IPS-NIHi11 (cell line): ENCODE measurements at places on chromosomes 1 and 21.

DNA sequence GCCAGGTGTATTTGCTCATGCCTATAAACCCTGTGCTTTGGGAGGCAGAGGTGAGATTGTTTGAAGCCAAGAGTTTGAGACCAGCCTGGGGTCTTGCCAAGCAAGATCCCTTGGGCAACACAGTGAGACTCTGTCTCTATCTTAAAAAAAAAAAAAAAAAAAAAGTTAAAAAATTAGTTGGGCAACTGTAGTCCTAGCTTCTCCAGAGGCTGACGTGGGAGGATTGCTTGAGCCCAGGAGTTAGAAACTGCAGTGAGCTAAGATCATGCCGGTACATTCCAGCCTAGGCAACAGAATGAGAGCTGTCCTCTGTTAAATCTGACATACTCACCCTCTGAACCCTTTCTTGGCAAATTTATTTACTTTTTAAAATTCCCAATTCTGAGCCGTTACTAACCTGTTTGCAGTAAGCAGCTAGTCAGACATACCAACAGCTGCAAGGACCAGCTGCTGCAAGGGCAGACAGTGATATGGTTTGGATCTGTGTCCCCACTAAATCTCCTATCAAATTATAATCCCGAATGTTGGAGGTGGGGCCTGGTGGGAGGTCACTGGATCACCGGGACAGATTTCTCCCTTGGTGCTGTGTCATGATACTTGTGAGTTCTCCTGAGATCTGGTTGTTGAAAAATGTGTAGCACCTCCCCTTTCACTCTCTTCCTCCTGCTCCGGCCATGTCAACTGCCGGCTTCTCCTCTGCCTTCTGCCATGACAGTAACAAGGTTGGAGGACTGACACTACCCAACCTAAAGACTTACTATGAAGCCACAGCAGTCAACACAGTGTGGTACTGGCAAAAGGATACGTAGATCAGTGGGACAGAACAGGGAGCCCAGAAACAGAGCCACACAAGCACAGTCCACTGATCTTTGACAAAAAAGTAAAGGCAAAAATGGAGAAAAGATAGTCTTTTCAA is 10.6 kb downstream of the PARP1 start:
- DNase-seq, result no peak

DNA sequence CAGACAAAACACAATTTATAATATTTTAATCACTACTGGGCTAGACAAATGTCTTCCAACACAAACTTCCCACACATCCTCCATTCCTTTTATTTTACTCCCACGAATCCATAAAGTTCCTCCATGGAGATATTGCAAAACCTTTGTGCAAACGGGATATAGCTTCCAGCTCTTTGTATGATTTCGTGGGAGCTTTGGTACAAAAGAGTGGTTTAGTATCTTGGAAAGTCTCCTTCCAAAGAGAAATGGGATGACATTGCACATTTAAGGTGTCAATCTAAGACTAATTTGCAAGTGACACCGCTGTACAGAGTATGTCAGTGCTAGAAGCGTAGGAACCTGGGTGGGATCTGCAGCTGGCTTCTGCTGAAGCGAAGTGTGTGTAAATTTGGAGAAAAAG is 455.2 kb upstream of the RUNX1 start:
- DNase-seq, result no peak

DNA sequence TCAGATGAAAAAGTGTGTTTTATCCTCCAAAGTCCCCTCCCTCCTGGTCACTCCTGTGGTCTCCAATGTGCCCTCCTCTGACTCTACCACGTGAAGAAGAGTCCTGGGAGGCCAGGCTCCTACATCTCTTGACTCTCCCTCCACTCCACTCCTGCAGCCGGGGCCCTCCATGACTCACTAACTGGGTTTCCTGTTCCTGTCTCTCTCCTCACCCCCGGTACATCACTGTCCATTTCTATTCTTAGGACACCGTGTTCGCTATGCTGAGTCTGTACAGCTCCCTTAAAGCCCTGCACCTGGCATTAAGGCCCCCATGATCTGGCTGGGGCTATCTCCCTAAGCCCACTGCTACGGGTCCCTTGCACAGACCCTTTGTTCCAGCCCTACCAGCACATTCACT is 93.4 kb downstream of the BCAR3 start:
- DNase-seq, result no peak

DNA sequence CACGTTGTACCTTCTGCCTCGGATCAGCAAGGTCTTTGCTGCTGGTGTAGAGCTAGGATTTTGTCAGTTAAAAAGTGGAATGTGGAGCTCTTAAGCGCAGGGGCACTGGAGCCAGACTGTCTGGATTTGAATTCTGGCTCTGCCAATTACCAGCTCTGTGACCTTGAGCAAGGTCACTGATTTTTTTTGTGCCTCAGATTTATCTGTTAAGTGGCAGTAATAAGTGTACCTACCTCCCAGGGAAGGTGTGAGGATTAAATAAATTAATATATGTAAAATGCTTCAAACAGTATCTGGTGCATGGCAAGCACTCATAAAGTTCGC is 40.3 kb downstream of the UBE2U start:
- no peak for DNase-seq

GRCh38 chr1:26750428-26750827 is 37.3 kb upstream of the PIGV start:
- DNase-seq, result no peak

DNA sequence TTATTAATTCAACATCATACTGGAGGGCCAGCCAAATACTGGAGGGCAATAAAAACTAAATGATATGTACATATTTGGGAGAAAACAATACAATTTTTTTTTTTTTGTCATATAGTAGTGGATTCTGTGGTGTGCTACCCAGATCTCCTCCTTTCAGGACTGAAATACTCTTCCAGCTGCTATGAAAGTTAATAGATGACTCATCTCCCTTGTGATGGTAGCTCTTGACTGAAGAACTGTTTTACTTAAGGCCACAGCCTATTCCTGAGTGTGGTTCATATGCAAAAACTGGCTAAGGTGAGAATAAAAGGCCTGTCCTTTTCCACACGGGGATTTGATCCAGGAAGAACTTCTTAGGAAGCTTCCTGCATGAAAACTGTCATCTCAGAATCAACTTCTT is 307.9 kb downstream of the HLX start:
- no peak for DNase-seq
